ENCODE measurements at places on chromosomes 2 and 18. TPM values are rescaled to one million over a fixed set of nuclear protein-coding genes. Genes with fewer than 3 reads are reported as not detected.

DNA sequence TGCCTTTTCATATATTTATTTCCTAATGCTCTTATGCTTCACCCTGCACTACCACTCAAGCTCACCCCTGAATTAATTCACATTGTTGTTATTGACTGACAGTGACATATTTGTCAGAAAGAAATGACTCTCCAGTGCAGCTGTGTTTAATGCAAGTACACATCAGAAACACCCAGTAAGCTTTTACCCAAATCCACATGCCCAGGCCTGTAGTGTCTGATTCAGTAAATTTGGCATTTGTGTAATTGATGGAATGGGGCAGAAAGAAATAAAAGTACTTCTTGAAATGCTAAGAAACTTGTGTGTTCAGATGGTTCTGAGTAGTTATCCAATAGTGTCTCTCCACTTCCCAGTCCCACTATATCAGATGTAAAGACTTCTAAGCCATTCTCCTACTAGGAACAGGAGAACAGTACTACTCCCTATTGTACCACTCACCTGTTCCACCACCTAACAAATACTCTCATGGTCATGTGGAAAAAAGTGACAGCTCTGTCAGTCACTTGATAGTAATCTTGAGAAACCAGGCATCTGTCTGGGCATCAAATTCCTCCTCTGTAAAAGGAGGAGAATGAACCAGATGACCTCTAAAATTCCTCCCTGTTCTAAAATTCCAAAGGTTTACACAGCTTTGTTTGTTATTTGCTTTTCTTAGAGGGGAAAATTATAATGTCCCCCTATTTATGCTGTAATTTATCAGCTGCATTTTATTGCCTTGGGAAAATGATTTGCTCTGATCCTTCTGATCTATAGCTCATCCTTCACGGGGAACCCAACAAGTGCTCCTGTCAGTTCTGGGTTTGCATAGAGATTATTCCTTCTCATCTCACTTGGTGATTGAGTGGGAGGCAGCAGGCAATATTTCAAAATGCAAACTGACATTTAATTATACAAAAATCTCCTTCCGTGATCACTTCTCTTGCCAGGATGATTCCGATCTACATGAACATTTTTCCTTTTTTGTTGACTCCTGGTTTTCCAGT is 70.9 kb downstream of the ZNF385B start:
- no peak for DNase-seq

GRCh38 chr2:144824306-144825080 is 304.6 kb upstream of the ZEB2 start:
- no peak for DNase-seq

DNA sequence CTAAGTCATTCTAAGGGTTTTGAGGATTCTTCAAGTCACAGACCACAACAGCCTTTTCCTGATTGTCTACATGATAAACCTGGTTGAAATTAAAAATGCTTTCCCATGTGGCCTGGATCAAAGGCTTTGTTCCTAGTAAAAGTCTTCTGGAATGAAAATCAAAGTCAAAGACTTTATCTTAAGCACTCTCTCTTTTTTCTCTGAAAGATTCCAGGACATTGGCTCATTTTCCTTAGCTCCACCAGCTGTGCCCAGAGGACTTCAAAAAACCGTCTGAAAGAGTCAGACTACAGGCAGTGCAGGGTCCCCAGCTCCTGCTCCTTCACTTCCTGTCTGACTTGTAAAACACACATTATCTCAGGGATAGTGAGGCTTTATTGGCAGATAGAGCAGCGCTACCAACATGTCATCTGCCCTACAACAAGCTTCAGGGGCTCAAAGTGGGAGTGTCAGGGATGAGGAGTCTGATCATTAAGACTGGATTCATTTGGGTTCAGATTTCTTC is 148.2 kb downstream of the ESCO1 start:
- no peak for DNase-seq

Gene SCYGR5
- total RNA-seq: not detected

Gene CPS1
- total RNA-seq: 0.15 TPM

Gene SLC8A1
- 0.25 TPM for total RNA-seq

Gene LHCGR
- total RNA-seq: not detected

Data from activated CD4-positive, alpha-beta memory T cell treated with anti-CD3 and anti-CD28 coated beads, Interleukin-2, amount 10 ng/mL, durations not matched to agents 7 days and 5 days (primary cell).